ENCODE measurements at places on chromosomes 4 and X. TPM values are rescaled to one million over a fixed set of nuclear protein-coding genes. Genes with fewer than 3 reads are reported as not detected.

DNA sequence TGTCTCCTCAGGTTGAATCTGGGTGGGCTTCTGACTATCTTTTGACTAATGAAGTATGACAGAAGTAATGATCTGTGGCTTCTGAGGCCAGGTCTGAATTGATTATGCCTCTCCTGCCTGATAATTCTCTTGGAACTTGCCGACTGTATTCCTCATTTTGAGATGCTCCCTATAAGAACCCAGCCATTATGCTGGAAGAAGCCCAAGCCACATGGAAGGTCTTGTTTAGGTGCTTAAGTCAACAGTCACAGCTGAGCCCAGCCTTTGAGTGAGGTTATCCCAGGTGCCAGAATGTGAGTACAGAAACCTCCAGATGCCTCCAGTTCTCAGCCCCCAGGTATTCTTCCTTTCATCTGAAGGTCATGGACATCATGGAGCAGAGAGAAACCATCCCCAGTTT, 456.6 kb downstream of the IL15 start:
- no peak for DNase-seq

DNA sequence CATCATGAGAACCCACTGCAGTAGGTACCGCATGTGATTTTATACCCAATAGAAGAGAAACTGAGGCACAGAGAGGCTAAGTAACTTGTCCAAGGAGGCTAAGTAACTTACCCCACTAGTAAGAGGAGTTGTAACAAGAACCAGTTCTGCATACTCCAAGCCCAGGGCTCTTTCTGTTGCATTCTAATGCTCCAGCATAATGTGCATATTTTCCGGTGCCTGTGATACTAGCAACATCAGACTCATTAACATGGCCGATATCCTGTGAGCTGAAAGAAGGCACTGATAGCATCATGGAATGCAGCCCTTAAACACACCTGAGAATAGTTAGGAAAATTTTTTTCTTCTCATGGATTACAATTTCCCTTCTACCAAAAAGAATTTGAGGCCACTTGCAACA, 39.7 kb upstream of the KLF3 start:
- no peak for DNase-seq

HTN3 gene
- not detected for total RNA-seq

DNA sequence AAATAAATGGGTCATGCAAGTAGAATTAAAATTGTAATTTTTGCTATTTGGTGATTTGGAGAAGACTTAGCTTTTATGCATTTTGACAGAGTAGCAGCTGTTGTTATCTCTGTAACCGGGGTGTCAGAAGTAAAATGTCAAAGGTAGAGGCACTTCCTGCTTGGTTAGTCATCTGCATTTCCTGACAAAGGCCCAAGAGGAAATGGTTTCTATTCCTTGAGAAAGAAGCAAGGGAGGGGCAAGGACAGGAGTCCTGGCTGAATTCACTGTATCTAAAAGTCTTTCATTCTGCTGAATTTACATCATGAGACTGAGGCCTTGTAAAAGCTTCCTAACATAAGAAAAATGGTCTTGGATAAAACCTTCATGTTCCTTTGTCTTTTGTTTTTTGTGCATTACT, 550.9 kb upstream of the BOD1L1 start:
- DNase-seq: peak; percentile 45

- no peak for DNase-seq
Measured at GRCh38 chr4:150080337-150080736, 2.1 kb downstream of the DCLK2 start.

DNA sequence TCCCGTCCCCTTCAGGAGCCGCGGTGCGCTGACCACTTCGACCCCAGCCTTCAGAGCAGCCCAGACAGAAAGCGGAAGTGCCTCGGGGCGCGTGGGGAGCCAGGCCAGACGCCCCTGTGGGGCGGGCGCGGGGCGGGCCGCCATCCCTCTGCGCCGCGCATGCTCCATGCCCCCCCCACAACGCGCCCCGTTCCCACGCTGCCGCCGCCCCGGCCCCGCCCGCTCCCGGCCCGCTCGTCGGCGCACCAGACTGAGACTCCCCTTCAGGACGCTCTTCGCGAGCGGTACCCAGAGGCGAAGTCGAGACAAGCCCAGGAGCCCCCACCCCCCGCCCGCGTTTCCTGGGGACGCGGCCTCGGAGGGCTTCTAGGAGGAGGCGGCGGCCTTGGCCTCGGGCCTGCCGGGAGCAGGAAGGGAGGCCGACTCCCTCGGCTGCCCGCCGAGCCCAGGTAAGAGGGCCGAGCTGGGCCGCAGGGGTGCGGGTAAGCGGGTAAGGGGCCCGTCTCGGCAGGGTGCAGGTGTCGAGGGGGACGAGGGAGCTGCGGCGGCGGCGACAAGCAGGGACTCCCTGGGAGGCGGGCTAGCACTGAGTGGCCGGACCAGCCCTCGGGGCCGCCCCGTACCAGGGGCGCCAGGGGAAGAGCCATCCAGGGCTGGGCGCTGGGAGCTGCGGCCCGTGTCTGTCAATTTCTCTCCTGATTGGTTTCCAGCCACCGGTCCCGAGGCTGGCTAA, at the start of gene ZFP92:
Gene ZFP92 (plus strand): TSS at position 218 of the 733 bp plus-strand sequence. CDS start 6,851 bp downstream, outside the sequence.
- no peak for DNase-seq

- no peak for DNase-seq
Measured at GRCh38 chr4:156690572-156690971, 281.0 kb downstream of the PDGFC start.

TMEM175 gene
- total RNA-seq: 52.7 TPM

DNA sequence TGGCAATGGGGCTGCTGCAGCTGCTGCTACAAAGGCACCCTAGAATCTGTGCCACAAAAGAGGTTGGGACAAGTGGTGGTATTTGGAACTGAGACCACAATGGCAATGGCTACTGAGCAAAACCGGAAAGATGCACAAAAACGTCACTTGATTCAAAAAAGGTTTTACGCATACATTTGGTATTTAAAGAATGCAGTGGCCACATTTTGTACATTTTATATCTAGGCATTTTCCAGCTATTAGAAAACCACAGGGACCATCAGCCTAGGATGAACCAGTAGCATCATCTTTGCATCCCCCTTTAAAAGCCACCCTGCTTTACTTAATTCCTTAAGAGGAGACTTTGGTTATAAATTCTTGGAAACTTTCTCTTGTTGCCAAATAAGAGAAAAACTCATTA, 104.8 kb upstream of the CXCL13 start:
- no peak for DNase-seq

CHRNA9 gene
- total RNA-seq: 0.62 TPM

DNA sequence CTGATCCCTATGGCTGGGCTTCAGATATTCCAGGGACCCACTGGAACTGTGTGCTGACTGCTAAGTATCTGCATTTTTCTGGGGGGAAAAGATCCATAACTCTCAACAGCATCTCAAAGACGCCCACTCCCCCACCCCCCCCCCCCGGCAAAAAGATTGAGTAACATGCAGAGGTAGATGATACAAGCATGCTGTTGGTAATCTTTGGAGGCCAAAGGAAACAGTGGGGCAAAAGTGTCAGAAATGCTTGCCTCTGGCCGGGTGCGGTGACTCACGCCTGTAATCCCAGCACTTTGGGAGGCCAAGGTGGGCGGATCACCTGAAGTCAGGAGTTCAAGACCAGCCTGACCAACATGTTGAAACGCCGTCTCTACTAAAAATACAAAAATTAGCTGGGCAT, 12.2 kb downstream of the XPNPEP2 start:
- DNase-seq: no peak

DNA sequence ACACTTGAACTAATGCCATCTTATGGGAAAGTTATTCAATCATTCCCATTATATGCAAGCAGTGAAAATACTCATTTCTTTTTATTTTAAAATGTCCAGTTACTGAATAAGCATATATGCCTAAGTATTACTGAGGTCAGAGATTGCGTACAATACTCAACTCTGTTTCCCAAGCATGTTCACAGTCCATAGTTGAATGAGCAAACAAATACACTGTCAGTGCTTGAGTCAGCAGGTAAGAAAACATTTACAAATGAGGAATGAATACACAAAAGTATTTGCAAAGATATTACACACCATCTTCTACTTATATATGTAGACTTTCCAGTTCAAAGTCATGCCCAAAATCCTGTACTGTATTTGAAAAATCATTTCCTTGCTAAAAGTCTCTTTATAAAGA, 74.1 kb downstream of the TSPAN5 start:
- no peak for DNase-seq

- peak; percentile 48 for DNase-seq
Measured at GRCh38 chrX:30141966-30142365, 73.4 kb upstream of the MAGEB2 start.

GRCh38 chr4:76441881-76442280, 6.9 kb downstream of the SHROOM3 start:
- no peak for DNase-seq

- peak; percentile 20 for DNase-seq
Measured at GRCh38 chr4:142475663-142476062, 370.4 kb downstream of the INPP4B start.

RXFP1 gene
- not detected for total RNA-seq

GRCh38 chr4:41287005-41287404, 30.3 kb downstream of the UCHL1 start:
- DNase-seq: no peak

GRCh38 chrX:11781734-11782370, 23.8 kb downstream of the MSL3 start:
- DNase-seq: no peak

STPG2 gene
- not detected for total RNA-seq

GRCh38 chr4:98601708-98602107, 56.7 kb downstream of the TSPAN5 start:
- DNase-seq: no peak

DNA sequence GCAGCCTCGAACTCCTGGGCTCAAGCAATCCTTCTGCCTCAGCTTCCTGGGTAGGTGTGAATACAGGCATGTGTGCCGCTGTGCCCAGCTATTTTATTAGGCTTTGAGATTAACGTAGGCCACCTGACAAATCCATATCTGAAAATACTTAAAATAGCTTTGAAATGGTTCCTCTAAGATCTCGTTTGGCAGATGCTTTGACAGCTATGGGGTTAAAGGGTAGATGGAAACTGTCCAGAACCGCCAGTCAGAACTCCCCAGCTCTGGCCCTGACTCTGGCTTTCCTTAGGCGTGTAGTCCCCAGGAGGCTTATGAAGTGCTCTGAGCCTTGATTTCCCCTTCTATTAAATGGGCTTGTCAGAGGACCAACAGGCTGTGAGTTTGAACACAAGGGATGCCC, 32.8 kb upstream of the STIM2 start:
- DNase-seq: no peak

AFM gene
- total RNA-seq: not detected

GASK1B gene
- total RNA-seq: 75.9 TPM

GRCh38 chr4:168880072-168880675, 129.9 kb downstream of the CBR4 start:
- DNase-seq: peak; percentile 51

DNA sequence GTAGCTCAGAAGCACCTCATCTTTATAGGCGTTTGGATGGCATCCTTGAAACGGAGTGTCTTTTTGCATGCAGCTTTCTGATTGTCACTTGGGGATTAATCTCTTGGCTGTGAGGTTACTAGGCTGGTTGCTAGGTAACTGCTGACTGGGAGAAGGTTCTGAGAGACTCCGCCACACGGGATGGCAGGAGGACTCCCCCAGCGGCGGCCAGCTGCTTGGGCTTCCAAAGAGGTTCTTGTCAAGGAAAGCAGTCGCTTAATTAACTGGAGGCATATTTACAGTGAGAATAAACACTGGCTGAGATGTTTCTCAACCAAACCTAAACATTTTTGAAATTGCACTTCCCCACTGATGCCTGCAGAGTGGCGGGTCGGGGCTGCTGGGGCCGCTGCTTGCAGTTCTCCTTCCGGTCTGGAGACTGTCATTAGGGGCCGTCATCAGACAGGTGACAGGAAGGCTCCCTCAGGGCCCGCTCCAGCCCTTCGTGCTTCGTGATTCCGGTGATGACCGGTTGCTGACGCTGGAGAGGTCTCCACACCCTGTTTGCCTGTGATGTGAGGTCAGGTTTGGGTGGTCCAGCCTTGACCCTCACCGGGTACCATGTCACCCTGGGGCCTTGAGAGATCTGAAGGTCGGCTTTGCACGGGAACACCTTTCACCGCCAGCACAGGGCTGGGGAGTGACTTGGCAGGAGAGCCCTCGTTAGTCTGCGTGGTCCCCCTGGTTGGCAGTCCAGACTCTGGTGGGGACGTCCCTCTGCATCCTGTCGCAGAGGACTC, 9.1 kb downstream of the NSG1 start:
- no peak for DNase-seq

GRCh38 chr4:94650690-94651089, 107.1 kb upstream of the BMPR1B start:
- no peak for DNase-seq

KDR gene
- total RNA-seq: 0.36 TPM

- peak; percentile 95 for DNase-seq
Measured at GRCh38 chr4:13980317-13981310, 353.1 kb upstream of the BOD1L1 start.

LINC00632 gene
- total RNA-seq: 18.6 TPM

- DNase-seq: no peak
Measured at GRCh38 chr4:79295086-79295485, 30.8 kb downstream of the NAA11 start.

Measured in myocyte (in vitro differentiated cells).